GM13976 (cell line): ENCODE measurements at places on chromosomes 6 and 20.
A peak's percentile ranks its signal among the peaks of the same experiment; 100 is the strongest.

DNA sequence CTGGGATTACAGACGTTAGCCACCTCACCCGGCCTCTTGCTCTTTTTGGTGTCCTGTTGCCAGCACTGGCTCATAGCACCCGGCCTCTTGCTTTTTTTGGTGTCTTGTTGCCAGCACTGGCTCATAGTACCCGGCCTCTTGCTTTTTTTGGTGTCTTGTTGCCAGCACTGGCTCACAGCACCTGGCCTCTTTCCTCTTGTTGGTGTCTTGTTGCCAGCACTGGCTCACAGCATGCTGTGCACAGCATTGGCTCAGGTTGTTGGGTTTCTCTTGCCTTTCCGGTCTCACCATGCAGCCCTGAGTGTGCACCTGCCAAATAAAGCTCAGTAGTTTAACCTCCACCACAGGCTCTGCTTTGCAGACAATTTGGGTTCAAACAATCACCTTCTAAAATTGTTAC is 208.2 kb downstream of the THBS2 start:
- no peak for DNase-seq

- DNase-seq: no peak
Observed at GRCh38 chr20:15076785-15077184, 739.4 kb upstream of the FLRT3 start.

GRCh38 chr6:25596928-25597818 is 54.8 kb upstream of the SCGN start:
- DNase-seq: no peak

DNA sequence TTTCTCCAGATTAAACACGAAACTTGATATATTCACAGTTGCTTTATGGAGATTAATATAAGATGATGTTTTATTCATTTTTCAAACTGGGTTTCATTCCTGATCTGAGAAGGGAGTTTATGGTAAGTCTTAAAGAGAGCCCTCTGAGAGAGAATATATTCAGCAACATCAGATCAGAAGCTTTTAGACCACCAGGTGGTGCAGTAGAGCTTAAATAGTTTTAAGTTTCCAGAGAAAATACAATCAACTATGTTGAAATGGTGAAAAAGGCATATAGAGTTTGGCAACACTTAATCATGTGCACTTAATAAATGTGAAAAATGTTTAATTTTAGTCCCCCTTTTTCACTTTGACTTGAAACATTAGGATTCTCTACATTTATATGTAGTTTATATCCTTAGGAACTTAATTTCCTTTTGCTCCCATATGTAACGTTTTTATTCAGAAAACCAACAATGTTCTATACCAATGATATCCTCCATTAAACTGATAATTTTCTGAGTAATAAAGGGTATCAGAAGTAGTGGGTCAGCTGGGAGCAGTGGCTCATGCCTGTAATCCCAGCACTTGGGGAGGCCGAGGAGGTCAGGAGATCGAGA is 86.4 kb upstream of the CLDN20 start:
- DNase-seq: peak; percentile 42

DNA sequence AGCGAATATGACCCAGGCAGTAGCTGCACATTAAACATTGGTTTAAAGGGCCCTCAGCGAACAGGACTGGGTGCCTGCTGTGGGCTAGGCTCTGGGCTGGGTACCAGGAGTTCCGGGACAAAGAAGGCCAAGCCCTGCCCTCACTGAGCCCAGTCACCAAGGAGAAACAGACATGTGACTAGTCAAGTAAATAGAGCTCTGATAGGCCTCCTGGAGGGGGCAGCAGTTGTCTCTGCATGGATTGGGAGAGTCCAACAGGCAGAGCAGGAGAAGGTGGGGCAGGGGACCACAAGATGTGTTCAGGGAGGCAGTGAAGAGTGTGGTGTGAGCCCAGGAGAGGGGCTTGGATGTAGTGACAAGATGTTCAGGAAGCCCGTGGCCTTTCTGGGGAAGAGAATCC is 3.1 kb downstream of the HM13 start:
- DNase-seq: no peak

DNA sequence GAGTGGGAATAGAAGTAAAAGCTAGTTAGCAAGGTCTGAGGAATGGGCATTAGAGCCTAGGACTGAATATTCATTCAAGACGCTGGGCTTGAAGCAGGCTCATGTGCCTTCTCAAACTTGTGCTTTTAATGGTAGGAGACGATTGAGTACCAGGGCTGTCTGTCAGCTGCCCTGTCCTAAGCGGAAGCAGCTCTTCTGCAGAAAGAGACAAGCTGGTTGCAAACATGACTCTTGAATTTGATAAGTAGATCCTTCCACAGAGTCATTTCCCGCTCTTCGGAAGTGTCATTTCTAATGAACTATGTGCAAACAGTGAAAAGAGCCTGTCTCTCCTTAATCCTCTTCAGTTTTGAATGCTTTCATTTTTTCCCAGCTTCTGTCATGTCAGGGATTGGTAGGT is 176.4 kb downstream of the TFAP2B start:
- no peak for DNase-seq

DNA sequence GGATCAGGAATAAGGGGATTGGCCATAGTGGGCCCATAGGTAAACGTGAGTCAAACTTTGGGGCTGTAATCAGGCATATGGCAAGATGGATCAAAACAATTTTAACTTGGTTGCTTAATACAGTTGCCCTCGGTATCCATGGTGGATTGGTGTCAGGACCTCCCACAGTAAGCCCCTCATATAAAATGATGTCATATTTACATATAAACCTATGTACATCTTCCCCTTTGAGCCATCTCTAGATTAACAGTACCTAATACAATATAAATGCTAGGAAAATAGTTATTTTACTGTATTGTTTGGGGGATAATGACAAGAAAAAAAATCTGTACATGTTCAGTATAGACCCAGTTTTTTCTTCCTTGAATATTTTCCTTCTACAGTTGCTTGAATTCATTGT is 7.4 kb upstream of the ACAT2 start:
- no peak for DNase-seq

DNA sequence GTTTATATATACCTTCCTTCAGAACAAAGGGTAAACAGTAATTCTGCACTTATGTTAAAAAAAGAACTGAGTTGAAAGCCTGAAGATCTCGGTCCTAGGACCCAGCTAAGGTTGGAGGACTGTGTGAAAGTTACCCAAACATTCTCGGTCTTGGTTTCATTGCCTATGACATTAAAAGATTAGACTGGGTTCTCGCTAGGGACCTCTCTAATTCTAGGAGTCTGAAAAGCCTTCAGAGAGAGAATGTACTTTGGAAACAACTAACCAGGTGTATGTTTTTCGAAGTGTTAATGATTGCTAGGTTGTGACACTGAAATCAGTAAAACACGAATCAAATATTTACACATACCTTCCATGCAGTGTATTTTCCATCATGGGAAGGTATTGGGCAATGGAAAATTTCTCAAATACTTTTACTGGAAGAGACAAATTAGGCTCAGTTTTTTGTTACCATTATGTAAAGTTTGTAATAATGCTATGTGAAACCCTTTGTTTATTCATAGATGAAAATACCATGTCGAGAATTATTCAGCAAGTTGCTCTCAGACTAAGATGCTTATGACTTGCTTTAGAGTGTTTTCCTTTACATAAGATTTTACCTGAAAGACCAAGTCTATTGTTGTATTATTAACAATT is 113.7 kb upstream of the LOC128125822 start:
- no peak for DNase-seq

DNA sequence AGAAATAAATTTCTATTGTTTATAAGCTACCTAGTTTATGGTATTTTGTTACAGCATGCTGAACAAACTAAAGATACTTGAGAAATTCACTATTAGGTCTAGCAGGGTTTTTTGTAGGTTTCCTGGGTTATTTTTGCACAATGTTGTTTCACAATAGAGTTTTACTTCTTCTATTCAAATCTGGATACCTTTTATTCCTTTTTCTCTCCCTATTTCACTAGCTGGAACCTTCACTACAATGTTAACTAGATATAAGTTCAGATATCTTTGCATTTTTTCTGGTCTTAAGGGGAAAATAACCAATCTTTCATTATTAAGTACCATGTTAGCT is 237.7 kb upstream of the CITED2 start:
- DNase-seq: no peak

- DNase-seq: peak; percentile 37
Observed at GRCh38 chr6:25942561-25943147, 12.2 kb upstream of the SLC17A2 start.

GRCh38 chr20:40244286-40244685 is 444.8 kb downstream of the MAFB start:
- DNase-seq: no peak

GRCh38 chr6:53672237-53672636 is 6.7 kb upstream of the KLHL31 start:
- no peak for DNase-seq

DNA sequence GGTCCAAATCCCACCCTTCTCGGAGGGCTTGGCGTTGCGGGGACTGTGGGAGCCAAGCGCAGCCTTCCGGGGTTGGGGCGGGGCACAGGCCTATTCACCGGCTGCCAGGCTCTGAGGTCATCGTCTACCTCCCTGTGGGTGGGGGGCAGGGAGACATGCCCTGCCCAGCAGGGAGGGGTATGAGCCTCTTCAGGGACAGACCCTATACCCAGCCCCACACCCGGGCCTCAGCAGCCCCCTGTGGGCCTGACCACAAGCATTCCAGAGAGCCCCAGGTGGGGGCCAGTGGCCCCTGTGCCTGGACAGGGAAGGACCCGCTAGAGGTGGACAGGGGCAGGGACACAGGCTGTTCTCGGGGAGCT is 11.6 kb downstream of the LAMA5 start:
- no peak for DNase-seq

DNA sequence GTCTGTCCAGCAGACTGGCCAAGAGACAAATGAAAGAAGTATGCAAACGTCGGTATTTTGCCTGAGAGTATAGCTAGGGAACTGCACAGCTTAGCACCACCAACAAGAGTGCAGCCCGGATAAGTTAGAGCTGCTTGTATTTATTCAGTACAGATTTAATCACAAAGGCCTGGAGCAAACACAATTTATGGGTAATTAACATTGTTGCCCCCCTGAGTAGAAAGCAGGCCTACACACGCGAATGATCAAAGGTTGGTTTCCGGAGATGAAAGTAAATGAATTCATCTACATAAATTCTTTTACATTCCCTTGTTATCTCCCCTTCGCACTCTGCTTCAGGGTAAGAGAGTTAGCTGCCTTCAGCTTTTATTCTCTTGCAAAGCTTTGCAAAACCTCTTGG is 24.7 kb upstream of the CRISP1 start:
- no peak for DNase-seq

DNA sequence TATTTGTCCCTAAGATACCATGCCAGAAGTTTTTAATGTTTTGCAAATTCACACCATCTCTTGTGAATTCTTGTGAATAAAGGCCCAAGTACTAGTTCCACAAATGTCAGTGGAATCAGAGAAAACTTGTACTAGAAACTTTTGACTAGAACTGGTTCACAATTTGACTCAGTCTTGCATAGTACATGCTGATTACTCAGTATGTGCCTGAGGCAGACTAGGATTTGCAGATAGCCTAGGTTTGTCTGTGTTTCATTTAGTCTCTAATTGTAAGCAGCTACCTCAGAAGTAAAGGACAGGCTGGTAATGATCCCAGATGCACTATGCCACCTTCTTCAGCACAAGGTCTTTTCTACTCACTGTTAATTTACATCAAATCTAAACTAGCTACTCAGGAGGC is 34.2 kb upstream of the GSTA4 start:
- no peak for DNase-seq

GRCh38 chr6:90078513-90079289 is 184.4 kb downstream of the GJA10 start:
- DNase-seq: no peak

- DNase-seq: no peak
Observed at GRCh38 chr6:41519745-41520699, 26.2 kb upstream of the FOXP4 start.

- DNase-seq: no peak
Observed at GRCh38 chr6:131917318-131917717, 33.9 kb downstream of the CCN2 start.

- DNase-seq: no peak
Observed at GRCh38 chr6:19864285-19864684, 27.1 kb downstream of the ID4 start.

- no peak for DNase-seq
Observed at GRCh38 chr20:59164686-59165391, 1.2 kb downstream of the ZNF831 start.

- no peak for DNase-seq
Observed at GRCh38 chr6:116251568-116252384, 2.1 kb downstream of the TSPYL4 start.

- no peak for DNase-seq
Observed at GRCh38 chr6:116877743-116878142, 701 bp downstream of the RFX6 start.

DNA sequence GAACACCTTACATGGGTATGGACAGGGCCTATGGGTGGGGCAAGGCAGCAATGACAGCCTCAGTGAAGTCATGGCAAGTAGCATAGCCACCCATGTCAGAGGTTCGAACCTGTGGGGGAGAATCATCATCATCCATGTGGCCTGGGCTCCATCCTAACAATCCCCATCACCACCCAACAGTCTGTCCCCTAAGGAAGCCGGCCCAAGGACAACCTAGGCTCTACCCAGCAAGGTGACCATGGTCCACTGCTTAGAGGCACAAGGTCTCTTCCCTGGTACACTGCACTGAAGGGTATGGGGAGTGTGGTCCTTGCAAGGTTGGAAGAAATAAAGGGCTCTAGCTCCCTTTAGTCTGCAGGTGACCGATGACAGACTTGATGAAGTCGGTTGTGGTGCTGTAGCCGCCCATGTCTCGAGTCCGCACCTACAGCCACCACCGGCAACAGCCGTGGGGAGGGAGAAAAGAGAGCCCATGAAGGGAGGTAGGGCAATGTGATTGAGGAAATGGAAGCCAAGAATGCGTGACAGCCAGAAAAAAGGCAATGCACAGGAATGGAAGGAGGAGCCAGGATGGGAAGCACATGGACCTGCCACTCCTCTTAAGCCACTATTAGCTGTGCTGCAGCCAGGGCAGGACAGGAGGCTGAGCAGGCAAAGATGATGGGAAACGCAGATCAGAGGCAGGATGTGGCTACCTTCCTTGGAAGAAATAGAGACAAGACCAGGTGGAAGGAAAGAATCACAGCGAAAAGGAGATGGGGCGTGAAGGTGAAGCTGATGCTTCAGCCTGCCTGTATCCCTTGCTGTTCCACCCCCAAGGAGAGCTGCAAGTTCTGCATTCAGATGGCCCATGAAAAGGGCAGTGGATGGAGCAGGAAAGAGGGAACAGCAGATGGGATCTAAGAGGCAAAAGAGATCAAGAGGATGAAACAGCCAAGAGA is 5.3 kb downstream of the IDH3B start:
- no peak for DNase-seq

GRCh38 chr6:146503096-146503495 is 40.5 kb upstream of the RAB32 start:
- no peak for DNase-seq
